ENCODE measurements at places on chromosomes 16 and 17.
A peak's percentile ranks its signal among the peaks of the same experiment; 100 is the strongest.

DNA sequence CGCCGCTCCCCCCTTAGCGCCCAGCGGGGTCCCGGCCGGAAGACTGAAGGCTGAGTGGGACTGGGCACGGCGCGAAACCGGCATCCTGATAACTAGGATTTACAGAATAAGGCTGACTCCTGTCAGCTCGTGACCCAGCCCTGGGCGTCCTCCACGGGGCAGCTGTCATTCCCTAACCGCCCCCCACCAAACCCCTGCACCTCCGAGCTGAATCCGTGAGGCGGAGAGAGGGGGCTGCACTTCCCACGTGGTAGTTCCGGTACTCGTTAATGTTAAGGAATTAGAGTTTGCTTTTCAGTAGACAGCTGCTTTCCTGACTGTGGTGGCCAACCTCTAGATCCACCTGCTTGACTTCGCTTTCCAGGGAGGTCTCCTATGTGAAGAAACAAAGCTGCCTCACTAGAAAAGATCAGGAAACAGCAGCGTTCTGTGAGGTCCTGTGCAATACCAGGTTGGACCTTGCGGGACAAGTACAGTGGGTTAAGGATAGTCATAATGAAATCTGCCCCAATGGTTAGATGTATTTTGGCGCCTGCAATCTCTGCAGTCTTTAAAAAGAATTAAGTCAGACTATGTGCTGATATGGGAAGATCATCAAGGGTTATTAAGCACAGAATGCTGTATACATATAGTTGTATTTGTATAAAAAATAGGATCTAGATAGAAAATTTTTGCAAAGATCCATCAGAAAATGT is 1.1 kb upstream of the WBP2 start:
- peak; percentile 18 for DNase-seq

GRCh38 chr16:85448557-85449190 is 164.4 kb upstream of the GSE1 start:
- peak; percentile 92 for DNase-seq

DNA sequence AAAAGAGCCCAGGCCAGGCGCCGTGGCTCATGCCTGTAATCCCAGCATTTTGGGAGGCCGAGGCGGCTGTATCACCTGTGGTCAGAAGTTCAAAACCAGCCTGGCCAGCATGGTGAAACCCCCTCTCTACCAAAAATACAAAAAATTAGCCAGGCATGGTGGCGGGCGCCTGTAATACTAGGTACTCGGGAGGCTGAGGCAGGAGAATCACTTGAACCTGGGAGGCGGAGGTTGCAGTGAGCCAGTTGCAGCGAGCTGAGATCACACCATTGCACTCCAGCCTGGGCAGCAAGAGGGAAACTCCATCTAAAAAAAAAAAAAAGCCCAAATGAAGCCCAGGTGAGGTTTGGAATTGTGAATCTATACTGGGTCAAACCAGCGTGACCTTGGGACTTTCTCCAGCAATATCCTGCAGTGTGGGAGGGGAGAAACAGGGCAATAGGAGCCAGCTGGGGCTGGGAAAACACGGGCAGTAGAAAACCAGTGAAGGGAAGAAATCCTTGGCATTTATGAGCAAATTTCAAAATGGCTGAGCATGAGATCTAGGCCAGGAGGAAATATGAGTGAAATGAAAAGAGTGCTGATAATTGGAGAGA is 8.2 kb upstream of the DHX8 start:
- DNase-seq = no peak

DNA sequence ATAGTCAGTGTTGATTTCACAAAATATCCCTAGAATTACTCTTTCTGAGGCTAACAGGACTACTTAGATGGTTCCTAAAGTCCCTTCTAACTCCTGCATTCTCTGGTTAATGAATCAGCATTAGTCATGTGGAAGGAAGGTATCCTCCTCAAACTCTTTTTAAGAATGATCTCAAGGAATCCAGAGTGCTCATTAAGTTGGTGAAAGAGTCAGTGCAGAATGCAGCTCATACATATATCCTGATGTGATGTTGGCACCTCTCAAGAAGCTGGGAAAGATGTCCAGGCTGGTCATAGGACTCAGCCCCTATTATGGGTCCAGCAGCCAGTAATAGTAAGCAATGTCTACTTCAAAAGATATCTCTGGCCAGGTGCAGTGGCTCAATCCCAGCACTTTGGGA is 65.5 kb downstream of the PIGL start:
- DNase-seq = no peak

DNA sequence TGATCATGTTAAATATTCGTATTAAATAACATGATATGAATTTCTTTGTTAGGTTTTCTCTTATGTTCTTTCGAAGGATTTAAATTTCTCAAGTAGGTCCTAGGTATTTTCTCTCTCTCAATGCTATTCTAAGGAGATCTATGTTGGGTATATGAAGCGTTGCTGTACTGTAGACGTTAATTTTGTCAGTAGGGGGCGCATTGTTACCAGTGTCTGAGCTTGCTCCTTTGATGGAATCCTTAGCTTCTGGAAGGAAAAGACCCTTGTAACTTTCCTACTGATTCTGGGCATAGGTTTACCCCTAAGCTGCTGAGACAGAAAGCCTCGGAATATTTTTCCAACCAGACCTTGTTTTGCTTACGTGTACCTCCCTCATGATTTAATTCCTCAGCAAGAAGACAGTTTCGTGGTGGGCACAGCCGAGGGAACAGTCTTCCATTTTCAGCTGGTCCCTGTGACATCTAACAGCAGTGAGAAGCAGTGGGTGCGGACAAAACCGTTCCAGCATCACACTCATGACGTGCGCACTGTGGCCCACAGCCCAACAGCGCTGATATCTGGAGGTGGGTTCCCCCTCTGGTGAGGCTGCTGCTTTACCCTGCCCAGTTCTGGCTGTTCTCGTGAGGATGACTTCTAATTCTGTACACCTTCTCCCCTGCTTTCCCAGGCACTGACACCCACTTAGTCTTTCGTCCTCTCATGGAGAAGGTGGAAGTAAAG is 17.9 kb downstream of the UTP4 start:
- DNase-seq = peak; percentile 49

GRCh38 chr17:62827746-62828485 is 19.8 kb upstream of the MARCHF10 start:
- DNase-seq = no peak

DNA sequence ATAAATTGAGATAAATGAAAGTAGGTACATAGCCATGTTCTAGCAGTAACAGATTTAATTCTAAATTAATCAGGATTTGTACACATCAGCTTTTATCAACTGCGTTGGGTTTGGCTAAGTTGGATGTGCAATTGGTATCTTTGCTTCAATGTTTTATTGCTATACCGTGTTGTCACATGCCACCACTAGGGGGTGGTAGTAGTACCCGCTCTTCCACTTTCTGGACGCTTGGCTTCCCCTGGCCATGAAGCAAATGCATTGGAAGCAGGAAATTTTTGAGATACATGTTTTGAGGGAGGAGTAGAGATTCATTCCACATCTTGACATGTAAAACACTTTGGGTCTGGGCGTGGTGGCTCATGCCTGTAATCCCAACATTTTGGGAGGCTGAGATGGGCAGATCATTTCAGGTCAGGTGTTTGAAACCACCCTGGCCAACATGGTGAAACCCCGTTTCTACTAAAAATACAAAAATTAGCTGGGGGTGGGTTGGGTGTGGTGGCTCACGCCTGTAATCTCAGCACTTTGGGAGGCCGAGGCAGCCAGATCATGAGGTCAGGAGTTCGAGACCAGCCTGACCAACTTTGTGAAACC is 58.6 kb downstream of the EMP2 start:
- DNase-seq = peak; percentile 28

DNA sequence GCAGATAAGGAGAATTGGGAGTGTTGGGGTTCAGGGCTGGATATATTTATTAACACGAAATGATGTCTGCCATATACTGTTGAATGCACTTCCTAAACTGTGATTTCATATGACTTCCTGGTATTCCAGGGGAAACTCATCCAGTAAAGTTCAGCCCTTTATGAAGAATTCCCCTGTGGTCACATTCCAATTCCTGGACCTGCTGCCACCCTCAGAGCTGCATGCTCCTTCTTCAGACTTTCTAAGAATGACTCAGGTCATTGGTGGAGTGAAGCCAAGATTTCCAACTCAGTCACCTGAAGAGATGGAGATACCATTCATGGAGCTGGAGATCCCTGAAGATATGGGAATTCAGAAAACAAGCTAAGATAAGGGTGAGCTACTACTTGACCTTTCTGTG is 114.2 kb upstream of the TMEM97 start:
- DNase-seq = no peak

Measured in NCI-H345 (cell line).